ENCODE measurements at places on chromosomes 5 and 9.

DNA sequence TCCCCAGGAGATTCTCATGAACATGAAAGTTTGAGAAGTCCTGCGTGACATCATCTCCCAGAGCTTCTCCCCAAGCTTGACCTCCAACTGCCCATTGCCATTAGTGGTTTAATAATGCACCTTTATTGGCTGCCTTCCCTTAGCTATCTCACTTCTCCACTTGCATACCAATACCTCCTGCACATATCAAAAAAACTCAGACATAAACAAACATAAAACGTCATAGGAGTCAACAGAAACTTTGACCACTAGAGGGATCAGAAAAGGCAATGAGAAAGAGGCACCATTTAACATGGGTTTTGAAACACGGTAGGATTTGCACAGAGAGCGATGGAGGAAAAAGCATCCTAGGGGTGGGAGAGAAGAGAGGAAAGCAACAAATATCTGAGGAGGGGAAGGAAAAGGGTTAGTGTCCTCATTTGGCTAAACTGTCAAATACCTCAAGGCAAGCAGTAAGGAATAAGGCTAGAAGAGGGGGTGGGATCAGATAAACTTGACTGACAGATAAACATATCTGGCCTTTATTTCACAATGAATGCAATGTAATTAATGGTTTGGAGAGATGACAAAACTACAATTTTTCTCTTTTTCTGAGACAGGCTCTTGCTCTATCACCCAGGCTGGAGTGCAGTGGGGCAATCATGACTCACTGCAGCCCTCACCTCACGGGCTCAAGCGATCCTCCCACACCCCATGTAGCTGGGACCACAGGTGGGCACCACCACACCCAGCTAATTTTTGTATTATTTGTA, 27.0 kb downstream of the GNAQ start:
- DNase-seq = no peak

DNA sequence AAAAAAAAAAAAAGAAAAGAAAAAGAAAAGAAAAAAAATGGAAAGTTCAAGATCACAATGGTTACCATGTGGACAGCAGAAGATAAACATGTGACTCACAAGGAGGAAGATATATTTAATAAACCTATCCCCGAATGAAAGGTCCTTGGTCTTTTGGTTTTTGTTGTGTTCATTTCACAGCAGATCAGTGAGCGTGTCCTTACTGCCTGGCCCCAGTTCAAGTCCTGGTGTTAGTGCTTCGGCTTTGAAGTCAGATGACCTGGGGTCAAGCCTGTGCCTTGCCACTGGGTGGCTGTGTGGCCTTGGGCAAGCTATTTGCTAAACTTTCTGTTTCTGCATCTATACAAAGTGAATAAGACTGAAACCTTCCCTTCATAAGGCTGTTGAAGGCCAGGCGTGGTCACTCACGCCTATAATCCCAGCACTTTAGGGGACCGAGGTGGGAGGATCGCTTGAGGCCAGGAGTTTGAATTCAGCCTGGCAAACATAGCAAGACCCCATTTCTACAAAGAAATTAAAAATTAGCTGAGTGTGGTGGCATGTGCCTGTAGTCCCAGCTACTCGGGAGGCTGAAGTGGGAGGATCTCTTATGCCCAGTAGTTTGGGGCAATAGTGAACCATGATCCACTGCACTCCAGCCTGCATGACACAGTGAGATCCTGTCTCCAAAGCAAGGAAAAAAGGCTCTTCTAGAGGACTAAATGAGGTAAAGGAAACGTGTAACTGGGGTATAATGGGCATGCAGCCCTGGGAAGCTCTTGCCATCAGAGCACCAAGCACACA, 94.5 kb upstream of the SPATA31D4 start:
- no peak for DNase-seq

DNA sequence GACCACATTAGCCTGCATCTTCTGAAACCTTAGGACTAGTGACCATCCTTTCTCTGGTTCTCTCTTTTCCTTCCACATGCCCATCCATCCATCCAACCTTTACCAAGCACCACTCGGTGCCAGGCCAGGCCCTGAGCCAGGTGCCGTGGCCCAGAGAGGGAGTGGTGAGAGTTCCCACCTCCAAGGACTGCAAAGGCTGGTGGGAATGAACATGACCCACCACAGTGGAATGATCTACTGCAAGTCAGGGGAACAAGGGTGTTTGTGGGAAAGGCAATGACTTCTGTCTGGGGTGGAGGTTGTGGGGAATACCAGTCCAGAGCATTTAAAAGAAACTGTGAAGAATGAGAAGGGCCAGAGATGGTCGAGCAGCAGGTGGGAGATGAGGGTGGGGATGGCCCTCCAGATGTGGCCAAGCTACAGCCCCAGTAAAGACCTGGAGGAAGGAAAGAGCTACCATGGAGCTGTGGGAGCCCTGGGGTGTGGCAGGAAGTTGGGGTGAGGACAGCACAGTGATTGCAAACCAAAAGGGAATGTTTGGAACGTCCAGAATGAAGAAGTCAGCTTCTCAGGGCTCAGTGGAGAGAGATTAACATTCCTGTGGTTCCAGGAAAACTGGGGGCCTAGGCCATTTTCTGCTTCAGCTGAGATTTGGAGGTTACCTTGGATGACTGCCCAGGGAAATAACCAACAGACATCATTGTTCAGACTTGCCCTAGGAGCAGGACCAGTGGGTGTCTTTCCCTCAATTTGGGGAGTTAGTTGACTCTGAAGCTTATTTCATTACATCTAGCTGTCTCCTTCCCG, 30.7 kb upstream of the CORO2A start:
- DNase-seq = no peak

DNA sequence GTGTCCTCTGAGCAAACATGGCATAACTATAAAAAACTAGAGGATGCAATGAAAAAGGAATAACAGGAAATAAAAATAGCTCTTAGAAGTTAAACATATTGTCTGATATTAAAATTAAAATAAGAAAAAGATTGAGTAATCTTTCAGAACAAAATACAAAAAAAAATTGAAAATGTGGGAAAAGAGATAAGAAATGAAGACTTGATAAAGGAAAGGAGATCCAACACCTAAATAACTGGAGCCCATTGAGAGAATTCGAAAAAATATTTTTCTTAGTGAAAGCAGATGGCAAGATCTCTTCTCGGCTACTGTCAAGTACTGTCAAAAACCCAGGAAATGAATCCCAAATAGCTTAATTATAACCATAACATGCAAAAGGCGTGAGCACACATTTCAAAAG, 24.9 kb downstream of the LIFR start:
- no peak for DNase-seq

DNA sequence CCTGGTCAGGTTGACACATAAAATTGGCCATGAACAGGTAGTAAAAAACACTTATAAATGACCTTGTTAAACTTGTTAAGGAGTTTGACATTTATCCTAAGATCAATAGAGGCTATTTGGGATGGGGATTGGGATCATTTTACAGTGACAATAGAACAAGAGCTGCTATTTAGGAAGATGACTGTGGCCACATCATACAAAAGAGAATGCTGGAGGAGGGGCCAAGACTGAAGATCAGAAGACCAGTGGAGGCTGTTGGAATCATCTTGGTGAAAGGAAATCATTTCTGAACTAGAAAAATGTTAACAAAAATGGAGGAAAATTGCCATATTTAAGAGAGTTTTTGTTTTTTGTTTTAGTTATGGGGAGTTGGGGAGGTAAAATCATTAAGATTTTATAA, 304.8 kb upstream of the TLE4 start:
- no peak for DNase-seq

GRCh38 chr9:120663380-120663779, 50.9 kb downstream of the MEGF9 start:
- no peak for DNase-seq

GRCh38 chr5:100464418-100464817, 70.8 kb upstream of the FAM174A start:
- no peak for DNase-seq

- peak; percentile 23 for DNase-seq
These were observed 15.4 kb upstream of the C5orf47 start for GRCh38 chr5:173973616-173973969.

DNA sequence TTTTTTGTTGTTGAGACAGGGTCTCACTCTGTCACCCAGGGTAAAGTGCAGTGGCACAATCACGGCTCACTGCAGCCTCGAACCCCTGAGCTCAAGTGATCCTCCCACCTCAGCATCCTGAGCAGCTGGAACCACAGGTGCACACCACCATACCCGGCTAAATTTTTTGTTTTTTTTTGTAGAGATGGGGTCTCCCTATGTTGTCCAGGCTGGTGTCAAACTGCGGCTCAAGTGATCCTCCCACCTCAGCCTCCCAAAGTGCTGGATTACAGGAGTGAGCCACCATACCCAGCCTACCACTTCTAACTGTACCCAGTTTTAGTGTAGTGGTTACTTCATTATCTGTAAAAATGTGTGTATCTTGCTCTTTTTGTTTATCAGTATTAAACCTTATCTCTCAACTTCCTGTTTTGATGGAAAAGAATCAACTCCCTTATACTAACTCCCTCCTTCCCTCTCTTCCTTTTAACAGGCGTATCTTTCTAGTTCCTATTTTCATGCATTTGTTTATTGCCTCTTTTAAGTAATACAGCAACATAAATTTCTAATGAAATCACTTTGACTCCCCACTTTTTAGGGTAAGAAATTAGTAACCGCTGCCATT, 33.1 kb downstream of the GRAMD2B start:
- DNase-seq = no peak
